NCI-H1092 (cell line): ENCODE measurements at places on chromosomes 4 and X.

DNA sequence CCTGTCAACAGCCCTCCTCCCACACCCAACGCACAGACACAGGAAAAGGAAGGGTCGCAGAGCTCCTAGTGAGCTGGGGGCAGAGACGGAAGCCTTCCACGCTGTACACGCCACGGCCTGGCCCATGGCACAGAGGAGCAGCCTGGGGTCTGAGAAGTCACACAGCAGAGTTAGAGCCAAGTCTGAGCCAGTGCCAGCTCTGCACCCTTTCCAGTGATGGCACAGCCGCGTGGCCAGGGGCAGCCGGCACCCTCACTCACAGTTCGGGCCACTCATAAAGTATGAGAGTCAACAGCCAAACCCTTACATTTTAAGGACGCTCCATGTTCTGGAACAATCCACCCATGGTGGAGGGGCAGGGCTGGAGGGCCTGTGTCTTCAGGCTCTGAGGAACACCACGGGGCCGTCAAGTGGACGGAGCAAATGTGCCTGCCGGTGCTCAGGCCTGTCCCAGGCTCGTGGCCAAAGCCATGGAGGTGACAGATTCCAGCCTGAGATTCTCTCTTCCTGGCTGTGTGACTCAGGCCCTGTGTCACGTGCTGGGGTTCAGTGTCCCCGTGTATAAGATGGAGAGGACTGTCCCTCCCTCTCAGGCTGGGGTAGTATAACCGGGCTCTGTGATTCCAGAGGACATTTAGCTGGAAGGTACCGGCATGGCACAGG is 91.2 kb downstream of the ABLIM2 start:
- DNase-seq = no peak

GRCh38 chrX:148372925-148373324 is 127.5 kb upstream of the AFF2 start:
- DNase-seq = no peak

GRCh38 chr4:175970724-175971123 is 94.9 kb upstream of the WDR17 start:
- DNase-seq = no peak

DNA sequence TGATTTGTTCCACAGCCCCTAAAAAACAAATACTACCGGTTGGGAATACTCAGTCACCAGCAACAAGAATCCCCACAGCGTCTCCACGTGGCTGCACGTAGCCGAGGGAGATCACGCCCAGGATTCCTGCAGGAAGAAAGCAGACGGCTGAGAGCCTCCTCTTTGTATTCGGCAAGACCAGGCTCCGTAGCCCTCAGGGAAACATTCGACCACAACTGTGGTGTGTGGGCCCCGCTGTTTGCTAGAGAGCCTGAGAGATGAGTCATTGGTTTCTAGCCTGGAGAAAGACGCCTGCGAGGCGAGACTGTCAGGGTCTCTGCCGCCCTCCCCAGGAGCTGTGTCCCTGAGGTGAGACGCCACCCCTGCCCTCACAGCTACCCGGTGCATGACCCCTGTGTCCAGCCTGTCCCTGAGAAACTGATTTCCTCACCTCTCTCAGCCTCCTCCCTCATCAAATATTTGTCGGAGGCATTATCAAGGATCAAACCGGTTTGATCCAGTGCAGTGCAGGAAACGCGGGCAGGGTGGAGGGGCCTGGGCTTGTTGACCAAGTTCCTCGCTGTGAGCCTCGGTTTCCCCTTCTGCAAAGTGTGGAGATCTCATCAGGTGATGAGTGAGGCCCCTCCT is 4.7 kb upstream of the S100P start:
- no peak for DNase-seq

- DNase-seq = no peak
These were observed 348.6 kb downstream of the PTTG2 start for GRCh38 chr4:38308728-38309311.

- DNase-seq = no peak
These were observed 8.9 kb upstream of the HTRA3 start for GRCh38 chr4:8260656-8261111.

DNA sequence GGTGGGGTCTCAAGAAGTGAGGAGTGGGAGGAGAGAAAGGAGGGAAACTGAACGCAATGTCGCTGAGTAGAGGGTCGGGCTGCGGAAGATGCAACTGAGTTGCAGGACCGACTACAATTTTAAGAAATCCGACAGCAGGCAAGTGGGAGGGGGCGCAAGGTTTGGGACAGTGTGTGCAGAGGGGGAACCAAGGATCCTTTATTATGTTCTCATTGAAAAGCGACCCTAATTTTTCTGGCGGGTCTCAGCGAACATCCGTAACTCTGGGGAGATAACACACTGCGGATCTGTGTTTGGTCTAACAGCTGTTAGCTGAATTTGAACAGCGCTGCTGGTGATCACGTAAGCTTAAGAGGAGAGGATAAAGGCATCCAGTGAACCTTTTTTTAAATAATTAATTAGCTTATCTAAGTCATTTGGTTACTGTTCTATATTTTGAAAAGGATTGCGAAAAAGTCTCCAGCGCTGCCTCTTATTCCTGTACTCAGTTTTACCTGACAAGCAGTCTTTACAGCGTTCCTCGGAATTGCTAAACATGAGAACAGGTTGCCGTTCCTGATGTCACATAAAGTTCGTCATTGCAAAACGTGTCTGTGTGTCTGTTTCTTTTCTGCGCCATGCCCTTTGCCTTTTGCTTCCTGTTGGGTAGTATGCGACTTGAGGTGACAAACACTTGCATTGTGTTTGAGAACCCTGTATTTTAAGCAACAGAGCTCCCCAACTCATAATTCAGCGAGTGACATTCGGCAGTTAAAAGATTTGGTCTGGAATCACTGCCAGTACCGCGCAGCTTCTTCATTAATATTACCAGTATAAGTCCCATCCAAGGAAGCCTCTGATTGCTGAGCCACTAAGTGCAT is 1.3 kb downstream of the HTR2C start:
- no peak for DNase-seq

- DNase-seq = no peak
These were observed 32.0 kb upstream of the MAP9 start for GRCh38 chr4:155408796-155409195.

- DNase-seq = no peak
These were observed 39.3 kb downstream of the SYNPO2 start for GRCh38 chr4:118927974-118928373.

DNA sequence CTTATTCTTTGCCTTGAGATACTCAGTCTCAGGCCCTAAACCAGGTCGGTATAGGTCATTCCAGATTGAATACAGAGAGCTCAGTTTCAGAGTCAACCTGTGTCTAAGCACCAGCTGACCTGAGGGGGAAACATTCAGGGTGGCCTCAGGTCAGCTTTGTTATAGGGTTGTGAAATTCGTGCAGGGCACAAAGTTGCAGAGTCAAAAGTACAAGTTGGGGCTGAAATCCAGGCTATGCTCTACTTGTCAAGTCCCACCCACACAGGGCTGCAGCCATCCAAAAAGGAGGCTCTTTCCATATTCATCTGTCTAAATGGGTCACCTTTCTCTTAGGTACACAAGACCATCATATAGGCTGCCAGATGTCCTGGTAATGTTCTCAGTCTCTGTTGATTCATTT is 89.7 kb downstream of the ITIH6 start:
- DNase-seq = no peak

DNA sequence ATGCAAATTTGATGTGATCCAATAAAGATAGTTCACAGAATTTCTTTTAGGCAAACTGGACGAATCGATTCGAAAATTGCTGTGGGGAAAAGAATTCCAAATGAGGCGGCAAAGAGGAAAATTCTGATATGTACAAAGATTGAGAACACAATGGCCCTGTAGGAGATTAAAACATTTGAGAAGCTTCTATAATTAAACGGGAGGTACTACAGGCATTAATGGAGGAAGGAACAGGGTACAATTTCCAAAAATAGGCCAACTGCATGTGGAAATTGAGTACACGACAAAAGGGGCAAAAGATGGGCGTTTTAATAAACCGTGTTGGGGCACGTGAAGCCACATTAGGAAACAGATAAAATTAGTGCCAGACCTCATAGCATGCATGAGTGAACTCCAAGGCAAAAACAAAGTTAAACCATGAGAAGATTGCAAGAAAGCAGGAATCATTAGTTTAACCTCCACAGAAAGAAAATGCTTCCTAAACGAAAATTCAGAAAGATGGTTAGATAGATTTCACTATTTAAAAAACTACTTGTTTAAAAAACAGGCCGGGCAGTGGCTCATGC is 68.4 kb downstream of the DHRSX start:
- DNase-seq = no peak

- DNase-seq = no peak
These were observed 48.1 kb upstream of the CPLX1 start for GRCh38 chr4:874056-874455.

DNA sequence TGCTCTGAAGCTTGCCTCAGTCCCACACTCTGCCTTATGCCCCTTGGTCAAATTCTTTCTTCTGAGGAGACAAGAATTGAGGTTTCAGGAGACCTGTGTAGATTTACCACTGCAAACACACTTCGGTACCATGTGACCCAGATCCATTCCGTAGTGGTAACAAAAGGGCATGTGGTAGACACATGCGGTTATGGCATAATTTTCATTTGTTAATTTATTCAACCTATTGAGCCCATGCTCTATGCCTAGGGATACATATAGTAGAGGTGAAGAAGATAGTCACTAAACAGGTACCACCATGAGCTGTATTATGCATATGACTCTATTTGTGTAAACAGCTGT is 190.9 kb downstream of the NDST4 start:
- DNase-seq = no peak

DNA sequence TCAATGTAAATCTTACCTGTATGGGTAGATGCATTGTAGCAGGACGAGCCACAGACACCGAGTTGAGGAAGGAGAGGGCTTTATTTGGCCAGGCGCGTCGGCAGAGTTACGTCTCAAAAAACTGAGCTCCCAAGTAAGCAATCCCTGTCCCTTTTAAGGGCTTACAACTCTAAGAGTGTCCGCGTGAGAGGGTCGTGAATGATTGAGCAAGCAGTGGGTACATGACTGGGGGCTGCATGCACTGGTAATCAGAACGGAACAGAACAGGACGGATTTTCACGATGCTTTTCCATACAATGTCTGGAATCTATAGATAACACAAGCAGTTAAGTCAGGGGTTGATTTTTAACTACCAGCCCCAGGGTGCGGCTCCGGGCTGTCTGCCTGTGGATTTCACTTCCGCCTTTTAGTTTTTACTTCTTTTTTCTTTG is 524.9 kb upstream of the HTR2C start:
- DNase-seq = no peak

- no peak for DNase-seq
These were observed 70.9 kb upstream of the UGT2B7 start for GRCh38 chr4:69025191-69025998.

DNA sequence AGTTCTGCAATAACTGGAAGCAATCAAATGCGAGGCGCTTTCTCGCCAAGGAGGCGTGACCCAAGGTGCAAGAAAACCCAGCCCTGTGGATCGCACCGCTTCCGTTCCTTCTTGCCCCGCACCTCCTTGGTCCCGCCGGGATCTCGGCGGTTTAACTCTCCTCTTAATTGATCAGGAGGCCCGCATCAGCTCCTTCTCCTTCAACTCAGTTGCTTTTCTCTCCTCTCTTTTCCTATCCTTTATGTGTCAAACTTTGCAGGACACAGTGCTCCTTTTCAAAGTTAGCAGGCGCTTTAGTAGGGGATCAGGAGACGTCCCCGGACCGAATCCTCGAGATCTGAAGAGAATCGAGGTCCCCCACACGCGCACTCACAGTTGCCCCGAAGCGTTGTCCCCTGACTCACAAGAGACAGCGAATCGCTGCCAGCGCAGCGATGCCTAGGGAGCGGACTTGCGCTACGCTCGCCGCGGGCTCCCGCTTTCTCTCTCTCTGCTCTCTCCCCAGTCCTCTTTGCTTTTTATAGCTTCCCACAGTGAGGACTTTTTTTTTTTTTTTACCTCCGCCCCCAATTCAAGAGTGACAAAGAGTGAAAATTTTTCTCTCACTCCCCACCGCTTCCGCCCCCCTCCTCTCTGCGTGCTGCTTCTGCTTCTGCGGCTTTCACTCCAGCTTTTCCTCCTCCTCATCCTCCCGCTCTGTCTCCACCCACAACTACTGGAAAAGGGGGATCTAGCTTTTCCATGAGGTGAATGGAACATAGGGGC is at the start of gene DKK2:
DKK2 (minus strand) TSS at position 495 of the 765 bp plus-strand sequence. CDS start 722 bp downstream, outside the sequence.
- no peak for DNase-seq

GRCh38 chr4:173088144-173088543 is 80.5 kb upstream of the GALNT7 start:
- DNase-seq = no peak

GRCh38 chr4:140343303-140343702 is 30.1 kb upstream of the SCOC start:
- no peak for DNase-seq

DNA sequence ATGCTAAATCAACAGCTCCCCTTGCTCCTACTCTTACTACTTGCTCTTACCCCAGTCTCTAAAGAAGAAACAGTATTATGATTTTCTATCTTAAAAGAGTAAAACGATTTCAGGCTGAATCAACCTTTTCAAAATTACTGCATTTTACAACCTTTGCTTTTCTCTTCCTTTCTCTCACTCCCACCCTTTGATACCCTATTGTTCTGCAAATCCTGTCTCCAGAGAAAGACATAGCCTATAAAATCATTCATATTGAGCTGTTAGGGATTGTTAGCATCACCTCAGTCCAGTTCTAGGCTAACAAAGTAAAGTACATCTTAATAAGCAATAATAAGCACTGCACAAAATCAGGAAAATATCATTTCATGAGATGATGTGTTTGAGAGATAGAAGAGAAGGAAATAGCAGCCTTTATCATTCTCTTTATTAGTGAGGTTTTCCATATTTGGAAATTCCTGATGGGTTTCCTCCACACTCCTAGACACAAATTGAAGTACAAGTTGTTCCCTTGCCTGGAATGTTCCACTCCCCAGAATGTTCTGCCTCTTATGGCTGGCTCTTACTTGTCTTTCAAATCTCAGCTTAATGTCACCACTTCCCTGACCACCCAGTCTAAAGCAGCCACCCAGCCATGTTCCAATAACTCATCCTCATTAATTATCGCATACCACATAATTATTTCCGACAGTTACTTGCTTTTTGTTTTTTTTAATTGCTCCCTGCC is 219.7 kb downstream of the PALLD start:
- no peak for DNase-seq

DNA sequence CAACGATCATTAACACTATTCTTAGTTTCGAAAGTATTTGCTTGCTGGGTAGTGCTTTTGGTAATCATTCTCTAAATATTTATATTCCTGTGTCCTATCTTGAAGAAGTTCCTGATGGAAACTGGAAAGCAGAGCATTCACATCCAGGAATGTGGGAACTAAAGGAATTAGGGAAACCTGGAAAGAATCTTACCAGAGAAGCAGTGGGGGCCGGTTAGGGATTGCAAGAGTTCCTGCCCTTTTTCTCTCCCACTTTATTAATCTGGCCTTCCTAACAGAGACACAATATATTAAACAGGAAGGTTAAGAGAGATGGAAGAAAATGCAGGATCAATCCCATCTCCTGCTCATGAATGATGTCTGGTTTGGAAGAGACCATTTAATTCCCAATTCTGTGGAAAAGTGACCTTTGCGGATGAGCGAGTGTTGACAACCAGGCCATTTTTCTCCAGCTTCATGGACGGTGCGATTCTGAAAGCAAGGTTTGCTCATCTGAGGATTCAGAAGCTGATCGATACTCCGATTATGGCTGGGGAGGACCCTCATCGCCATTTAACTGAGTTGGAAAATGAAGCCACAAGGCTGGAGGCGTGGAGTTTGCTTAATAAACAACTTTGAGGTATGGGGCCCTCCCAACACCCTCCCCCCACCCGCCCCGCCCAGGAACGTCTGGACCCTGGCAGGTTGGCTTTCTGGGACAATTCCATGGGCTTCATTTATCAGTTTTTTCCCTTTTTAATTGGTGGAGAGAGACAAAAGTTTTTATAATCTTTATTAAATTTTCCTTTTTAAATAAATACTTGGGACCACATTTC is 52.3 kb downstream of the C4orf51 start:
- DNase-seq = no peak

GRCh38 chr4:57865264-57865663 is 755.1 kb upstream of the IGFBP7 start:
- no peak for DNase-seq
